ENCODE measurements at places on chromosomes 2 and 18. TPM values are rescaled to one million over a fixed set of nuclear protein-coding genes. Genes with fewer than 3 reads are reported as not detected.

DNA sequence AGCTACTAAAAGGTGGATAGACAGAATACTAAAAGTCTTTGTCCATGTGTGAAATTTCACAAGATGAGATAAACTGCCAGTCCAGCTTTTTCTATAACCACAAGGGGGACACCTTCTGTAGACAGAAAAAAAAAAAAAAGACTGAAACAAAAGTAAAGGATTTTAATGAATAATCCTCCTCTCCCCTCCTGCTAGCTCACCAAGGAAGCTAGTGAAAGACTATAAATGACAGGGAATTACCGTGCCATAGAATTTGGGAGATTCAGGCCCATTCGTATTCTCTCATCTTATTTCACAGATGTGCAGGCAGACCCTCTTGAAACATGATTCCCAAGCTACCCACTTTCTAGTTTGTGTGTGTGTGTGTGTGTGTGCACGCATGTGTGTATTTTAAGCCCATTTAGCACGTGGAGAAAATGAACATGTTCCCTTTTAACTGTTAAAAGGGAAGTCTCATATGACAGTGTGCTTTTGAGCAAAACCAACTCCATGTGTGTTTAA lies 36.3 kb upstream of the SLC8A1 start:
- peak; percentile 78 for DNase-seq

- DNase-seq, result no peak
Measured at GRCh38 chr2:1665761-1666505, 78.4 kb downstream of the PXDN start.

GRCh38 chr18:40413160-40413559 lies 1541.9 kb upstream of the PIK3C3 start:
- no peak for DNase-seq

The ABCG5 gene
- not detected for total RNA-seq

DNA sequence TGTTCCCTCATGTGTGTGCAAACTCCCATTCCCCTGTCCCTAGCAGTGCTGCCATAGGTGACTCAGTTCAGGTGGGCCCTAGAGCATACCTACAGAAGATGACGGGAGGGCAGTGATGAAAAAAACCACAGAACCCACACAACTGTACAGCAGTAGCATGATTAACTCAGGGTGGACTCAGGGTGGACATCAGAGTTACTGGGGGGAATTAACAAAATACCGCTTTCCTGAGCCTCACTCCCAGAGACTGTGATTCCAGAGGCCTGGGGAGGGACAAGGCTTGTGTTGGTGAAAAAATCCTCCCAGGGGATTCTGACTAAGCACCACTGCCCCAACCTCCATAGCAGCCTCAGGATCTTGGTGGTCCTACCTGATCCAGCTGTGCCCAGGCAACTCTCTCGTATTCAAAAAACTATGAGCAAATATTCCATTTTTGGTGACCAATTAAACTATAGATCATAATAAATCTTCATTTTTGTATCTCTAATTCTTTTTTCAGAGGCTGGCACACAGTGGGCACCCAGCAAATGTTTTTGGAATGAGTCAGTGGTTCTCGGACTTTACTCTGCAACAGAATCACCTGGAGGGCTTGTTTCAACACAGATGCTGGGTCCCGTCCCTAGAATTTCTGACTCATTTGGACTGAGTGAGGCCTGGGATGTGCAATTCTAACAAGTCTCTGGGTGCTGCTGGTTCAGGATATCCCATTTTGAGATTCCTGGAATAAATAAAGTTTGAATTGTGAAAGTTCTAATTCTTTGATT lies 84.1 kb upstream of the NABP1 start:
- peak; percentile 98 for DNase-seq

GRCh38 chr18:63986885-63987284 lies 17.0 kb downstream of the SERPINB8 start:
- DNase-seq, result no peak

DNA sequence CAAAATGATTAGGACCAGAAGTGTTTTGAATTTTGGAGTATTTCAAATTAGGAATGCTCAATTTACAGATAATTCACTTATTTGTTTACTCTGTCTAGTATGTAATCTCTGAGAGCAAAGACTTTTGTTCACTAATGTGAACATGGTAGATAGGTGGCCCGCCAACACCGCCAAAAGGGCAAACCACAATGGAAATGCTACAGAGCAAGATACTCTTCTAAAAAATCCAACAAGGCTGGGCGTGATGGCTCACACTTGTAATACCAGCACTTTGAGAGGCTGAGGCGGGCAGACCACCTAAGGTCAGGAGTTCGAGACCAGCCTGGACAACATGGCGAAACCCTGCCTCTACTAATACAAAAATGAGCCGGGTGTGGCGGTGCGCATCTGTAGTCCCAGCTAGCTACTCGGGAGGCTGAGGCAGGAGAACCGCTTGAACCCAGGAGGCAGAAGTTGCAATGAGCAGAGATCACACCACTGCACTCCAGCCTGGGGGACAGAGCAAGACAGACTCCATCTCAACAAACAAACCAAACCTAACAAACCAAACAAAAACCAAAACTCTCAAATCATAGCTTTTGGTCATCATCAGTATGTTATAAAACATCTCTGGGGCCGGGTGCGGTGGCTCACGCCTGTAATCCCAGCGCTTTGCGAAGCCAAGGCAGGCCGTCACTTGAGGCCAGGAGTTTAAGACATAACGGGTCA lies 2.4 kb downstream of the CCT4 start:
- no peak for DNase-seq

GRCh38 chr2:122070241-122070731 lies 314.8 kb downstream of the TSN start:
- peak; percentile 38 for DNase-seq

The RIT2 gene
- not detected for total RNA-seq

The PSMA8 gene
- total RNA-seq, result not detected

DNA sequence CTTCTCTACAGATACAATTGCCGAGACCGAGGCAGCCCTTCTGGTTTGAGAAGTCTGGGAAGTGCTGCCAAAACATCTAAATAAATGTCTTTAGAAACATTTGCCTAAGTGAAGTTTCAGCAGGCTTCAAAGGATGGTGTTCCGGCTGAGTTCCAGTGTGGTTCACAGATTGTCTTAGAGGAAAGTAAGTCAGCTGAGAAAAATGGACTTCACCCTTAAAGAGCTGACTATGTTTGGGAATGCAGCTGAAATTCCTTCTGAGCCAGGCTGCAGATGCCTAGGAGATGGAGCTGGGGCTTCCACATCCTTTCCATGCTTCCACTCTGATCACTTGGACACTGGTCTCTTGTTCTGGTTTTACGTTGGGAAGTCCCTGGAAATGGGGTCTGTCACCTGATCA lies 83.6 kb downstream of the FHOD3 start:
- peak; percentile 61 for DNase-seq

GRCh38 chr2:51268191-51268590 lies 236.3 kb upstream of the NRXN1 start:
- no peak for DNase-seq

The CDK15 gene
- 0.55 TPM for total RNA-seq

The CELF4 gene
- total RNA-seq, result not detected

GRCh38 chr2:85672456-85672855 lies 4.5 kb upstream of the SFTPB start:
- DNase-seq, result no peak

The FSIP2 gene
- under 0.01 TPM for total RNA-seq

DNA sequence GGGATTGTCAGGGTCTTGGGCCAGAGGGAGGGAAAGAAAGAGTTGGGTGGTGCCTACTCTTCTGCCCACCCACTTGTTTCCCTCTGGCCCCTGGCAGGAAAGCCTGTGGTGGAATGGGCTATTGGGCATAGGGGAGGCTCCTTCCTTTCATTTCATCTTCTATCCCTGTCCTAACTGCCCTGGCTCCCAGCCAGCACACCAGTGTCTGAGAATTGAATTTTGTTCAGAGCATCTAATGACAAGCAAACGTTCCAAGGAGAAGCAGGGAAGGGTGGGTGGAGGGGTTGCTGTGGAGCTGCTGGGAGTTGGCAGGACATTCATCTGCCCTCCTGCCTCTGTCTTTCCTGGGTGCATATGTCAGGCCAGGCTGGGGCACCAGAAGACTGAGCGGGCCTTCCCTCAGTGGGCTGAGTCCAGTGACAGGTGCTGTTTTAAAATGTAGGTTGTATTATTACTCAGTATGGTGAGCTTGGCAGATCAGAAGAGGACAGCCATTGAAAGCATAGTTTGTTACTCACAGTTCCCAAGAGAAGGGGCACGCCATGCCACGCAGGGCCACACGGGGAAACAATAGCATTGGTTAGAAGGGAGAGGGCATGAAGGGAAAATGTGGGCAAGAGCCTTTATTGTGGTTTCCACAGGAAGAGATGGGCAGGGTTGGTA lies 171.9 kb downstream of the ACOXL start:
- no peak for DNase-seq

The DARS1 gene
- total RNA-seq, result 174 TPM

The SLC9A4 gene
- total RNA-seq, result 7.6 TPM

GRCh38 chr2:238294393-238295143 lies 6.2 kb upstream of the PER2 start:
- no peak for DNase-seq

DNA sequence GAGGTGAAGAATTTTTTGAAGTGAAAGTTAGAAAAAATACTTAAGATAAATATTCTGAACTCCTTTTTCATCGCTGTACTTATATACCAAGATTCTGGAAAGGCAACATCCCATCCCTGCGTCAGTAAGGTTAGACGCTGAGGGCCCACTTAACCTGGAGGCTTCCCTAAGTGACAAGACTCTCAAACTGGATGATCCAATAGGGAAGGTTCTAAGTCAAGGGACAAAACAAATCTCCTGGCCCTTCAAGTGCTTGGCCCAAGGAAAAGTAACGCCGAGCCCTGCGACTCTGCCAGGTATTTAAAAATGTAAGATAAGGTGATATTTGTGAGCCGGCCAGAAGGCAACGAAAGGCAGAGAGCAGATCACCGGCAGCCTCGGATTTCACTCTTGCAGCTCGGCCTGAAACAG lies 1.3 kb downstream of the STK39 start:
- DNase-seq, result no peak

- DNase-seq, result peak; percentile 43
Measured at GRCh38 chr2:229815858-229816257, 101.5 kb upstream of the DNER start.

DNA sequence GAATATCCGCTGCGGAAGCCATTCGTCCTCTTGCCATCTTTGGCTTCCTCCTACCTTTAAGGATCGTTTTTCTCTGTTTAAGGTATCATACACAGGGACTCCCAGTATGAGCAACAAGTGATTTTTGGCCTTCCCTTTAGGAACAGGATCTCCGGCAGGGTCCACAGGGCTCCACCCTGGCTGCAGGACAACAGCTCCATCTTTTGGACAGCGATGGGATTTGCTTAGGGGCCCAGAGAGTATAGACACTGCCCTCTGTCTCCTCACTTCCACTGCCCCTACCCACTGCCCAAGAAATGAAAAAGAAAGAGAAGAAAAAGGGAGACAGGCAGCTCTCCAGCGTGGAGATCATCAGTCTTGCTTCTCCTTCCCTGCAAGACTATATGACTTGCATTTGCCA lies 224.5 kb downstream of the UXS1 start:
- DNase-seq, result no peak

The GATA6 gene
- total RNA-seq, result 0.35 TPM

DNA sequence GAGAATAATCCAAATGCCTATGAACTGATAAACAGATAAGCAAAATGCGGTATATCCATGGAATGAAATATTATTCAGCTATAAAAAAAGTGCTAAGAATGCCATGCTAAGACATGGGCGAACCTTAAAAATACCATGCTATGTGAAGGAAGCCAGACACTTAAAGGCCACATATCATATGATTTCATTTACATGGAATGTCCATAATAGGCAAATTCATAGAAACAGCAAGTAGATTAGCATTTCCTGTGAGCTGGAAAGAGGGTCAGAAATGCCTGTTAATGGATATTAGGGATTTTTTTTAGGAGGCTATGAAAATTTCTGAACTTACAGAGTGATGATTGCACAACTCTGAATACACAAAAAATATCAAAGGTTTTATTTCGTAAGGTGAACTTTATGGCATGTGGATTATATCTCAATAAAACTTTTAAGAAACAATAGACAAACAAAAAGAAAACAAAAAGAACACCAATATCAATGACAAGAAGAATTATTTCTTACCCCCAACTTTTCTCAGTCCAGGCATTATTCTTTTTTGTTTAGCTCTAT lies 1207.7 kb downstream of the SUCLG1 start:
- no peak for DNase-seq

- DNase-seq, result peak; percentile 72
Measured at GRCh38 chr2:44620189-44620990, 258.6 kb downstream of the CAMKMT start.

The COLEC11 gene
- total RNA-seq, result not detected

- peak; percentile 42 for DNase-seq
Measured at GRCh38 chr2:9163306-9164111, 43.1 kb upstream of the ASAP2 start.

DNA sequence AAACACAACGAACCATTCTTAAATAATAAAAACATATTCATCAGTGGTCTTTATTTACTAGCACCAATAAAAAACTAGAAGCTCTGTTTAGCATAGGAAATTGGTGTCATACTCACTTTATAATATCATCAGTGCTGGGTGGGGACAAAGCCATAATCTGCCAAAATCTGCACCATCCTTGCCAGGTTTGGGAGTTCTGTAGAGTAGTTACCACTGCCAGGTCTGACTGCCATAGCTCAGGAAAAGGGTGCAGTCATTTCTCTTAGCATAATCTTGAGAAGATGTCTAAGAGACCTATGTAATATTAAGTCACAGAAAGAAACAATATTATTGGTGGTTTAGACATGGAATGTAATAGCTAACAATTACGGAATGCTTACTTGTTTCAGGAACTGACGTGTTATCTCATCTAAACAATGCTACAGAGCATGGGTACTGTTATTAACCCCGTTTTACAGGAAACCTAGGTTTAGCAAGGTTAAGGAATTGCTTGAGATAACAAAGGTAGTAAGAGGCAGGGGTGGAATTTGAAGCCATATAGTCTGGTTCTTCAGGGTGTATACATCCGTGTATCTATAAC lies 1.6 kb upstream of the MARCHF7 start:
- DNase-seq, result no peak

- no peak for DNase-seq
Measured at GRCh38 chr2:224586127-224586695, 1.0 kb upstream of the CUL3 start.

DNA sequence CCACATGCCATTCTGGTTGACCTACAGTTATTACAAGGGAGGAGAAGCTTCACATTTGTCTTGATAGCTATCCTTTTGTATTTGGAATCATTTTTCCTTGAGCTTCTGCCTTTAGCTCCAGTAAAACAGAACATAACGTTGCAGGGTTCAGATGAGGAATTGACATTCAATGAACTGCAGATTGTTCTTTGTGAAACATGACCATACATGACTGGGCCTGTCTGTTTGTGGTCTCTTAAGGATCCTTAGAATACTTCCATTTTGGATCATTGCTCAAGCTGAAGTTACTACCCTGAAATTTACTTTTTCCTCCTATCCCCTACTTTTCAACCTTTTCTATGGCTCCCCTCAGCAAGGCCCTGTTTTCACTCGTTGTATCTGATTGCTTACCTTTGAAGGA lies 1281.7 kb upstream of the CELF4 start:
- DNase-seq, result no peak

GRCh38 chr2:49988816-49989215 lies 834.5 kb upstream of the FSHR start:
- DNase-seq, result no peak

Data from renal cortical epithelial cell (primary cell).